ENCODE measurements at places on chromosomes 12 and 14.

- DNase-seq: no peak
Measured at GRCh38 chr14:102924632-102925588, 2.4 kb downstream of the AMN start.

DNA sequence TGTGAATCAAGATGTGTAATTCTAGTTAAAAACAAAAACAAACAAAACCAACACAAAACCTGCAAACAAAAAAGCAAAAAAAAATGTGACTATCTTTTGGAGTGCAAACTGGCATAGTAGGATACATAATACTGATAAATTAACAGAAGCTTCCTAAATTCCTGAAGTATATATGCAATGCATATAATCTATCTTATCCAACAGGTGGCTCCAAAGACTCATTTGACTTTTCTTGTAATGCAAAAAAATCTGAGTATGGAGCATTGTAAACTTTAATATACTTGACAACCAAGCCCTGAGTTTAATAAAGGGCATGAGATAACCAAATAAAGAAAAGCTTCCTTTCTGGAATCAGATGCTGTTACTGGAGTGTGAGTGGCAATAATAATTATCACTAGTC lies 1003.6 kb downstream of the FSCB start:
- no peak for DNase-seq

DNA sequence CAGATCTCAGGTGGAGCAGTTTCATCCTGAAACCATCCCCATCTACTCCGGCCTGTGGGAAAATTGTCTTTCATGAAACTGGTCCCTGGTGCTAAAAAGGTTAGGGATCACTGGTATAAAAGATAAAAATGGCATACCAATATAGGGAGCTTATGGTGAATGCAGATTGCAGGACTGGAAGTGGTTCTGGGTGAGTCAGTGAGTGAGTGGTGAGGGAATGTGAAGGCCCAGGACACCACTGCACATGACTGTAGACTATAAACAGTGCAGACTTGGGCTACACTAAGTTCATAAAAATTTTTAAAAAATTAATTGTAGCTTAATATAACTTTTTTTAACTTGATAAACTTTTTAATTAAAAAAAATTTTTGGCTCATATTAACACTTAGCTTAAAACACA lies 67.0 kb upstream of the RD3L start:
- DNase-seq: no peak

- DNase-seq: no peak
Measured at GRCh38 chr12:53937099-53937498, 1.5 kb upstream of the HOXC13 start.

GRCh38 chr12:243381-243780 lies 19.3 kb downstream of the SLC6A13 start:
- no peak for DNase-seq

DNA sequence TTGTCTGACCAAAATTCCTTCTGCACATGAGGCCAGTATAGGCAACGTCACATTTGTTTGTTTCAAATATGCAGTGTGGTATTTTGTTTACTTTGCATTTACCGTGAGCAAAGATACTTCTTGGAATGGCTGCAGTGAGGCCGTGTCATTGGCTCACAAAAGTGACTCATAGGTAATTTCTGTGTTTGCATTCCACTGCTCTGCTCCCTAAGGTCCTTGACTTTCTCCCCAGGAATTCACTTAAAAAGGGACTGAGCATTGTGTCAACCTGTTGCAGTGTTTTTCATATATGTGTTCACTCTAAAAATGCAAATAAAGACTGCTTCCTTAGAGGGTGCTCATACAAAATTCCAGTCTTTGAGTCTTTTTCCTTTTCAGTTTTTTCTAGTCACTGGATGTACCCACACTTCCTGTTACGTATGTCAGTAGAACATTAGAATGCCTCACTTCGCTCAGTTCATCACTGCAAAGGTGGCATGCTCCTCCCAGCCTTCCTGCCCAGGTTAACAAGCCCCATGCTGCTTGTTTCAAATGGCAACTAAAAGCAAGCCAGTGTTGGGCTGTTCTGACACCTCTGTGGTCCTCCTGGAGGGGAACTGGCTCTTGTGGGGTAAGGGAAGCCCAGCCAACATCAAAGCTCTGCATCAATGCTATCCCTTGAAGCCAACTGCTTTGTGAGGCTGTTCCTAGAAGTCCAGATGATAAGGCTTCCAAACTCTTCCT lies 9.1 kb downstream of the C12orf76 start:
- no peak for DNase-seq

- DNase-seq: no peak
Measured at GRCh38 chr12:12086973-12087692, 16.4 kb downstream of the BCL2L14 start.

- DNase-seq: no peak
Measured at GRCh38 chr12:89047856-89048418, 304.4 kb downstream of the DUSP6 start.

DNA sequence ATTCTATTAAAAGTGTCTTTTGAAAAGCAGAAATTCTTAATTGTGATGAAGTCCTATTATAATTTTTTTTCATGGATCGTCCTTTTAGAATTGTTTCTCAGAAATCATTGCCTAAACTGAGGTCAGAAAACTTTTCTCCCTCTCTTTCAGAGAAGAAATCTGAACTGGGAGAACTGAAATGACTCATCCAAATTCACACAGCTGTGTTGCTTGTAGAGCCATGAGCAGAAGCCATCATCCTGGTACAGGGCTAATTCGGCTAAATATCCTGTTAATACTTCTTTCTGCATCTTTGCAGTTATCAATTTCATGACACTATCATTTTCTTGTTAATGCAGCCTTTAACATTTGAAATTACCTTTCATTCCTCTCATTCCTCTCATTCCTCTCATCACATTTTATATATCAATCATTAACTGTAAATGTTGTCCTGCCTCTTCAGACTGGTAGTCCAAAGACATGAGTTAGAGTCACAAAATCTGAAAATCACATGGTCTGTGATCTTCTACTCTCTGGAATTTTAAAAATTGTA lies 15.5 kb downstream of the SLC15A5 start:
- no peak for DNase-seq

GRCh38 chr12:51480978-51481377 lies 56.3 kb downstream of the SLC4A8 start:
- no peak for DNase-seq

GRCh38 chr12:108519558-108519957 lies 4.5 kb downstream of the FICD start:
- no peak for DNase-seq

GRCh38 chr12:122545855-122546254 lies 18.8 kb downstream of the KNTC1 start:
- no peak for DNase-seq

- DNase-seq: no peak
Measured at GRCh38 chr12:29510591-29511185, 13.2 kb upstream of the OVCH1 start.

- no peak for DNase-seq
Measured at GRCh38 chr12:6871052-6871957, 1.8 kb downstream of the SPSB2 start.

GRCh38 chr14:91138511-91139359 lies 24.9 kb downstream of the DGLUCY start:
- no peak for DNase-seq

- no peak for DNase-seq
Measured at GRCh38 chr14:61444215-61444768, 122.9 kb downstream of the PRKCH start.

- DNase-seq: no peak
Measured at GRCh38 chr14:99475179-99475578, 5.5 kb downstream of the SETD3 start.

DNA sequence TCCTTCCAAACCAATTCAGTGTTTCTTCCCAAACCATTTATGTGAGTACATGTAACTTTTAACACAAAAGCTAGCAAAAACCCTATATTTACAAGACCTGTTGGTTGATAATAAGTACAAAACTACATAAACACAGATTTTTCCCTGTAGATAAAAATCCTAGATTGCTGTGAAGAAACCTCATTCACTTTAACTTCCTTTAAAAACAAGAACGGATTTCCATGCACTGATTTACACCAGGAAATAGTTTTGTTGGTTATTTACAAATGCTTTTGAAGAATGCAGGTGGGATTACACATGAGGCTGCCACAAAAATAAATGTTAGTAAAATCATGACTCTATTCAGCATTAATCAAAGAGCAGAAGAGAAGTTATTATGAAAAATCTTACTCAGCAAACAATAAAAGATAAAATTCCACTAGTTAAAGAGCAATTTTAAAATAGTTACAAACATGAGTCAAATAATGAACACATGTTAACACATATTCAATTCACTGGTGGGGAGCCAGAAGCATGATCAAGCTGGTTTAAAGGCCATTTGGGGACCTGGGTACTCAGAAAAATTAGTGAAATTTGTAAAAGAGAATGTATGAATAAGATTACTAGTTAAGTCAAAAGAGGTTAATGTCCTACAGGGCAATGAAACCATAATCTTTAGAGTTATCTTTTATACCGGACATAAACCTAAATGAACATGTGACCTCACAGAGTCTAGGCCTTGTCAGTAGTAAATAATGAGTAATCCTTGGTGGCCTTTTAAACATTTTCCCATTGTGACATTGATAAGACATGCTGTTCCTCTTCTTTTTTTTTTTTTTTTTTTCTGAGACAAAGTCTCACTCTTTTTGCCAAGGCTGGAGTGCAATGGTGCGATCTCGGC lies 79.9 kb downstream of the PHLDA1 start:
- no peak for DNase-seq

DNA sequence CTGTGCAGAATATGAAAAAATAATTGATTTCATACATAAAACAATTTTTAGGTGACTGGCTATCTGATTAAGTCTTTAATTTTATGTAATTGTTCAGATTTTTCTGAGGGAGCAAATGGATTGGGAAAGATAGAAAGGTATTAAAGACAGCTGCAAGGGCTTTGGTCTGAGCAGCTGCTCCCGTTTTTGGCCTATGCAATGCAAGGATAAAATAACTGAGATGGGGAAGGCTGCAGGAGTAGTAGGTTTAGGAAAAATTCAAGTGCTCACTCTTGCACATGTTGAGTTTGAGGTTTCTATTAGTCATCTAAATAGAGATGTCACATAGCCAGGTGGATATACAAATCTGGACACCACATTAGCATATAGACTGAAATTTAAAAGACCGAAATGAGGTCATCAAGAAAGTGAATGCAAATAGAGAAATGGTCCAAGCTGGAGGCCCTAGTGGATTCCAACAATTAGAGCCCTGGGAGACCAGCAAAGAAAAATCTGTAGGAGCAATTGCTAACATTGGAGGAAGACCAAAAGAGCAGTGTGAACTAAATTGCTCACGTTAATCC lies 144.0 kb downstream of the PPFIA2 start:
- no peak for DNase-seq

- no peak for DNase-seq
Measured at GRCh38 chr12:104485651-104486362, 29.1 kb downstream of the CHST11 start.

DNA sequence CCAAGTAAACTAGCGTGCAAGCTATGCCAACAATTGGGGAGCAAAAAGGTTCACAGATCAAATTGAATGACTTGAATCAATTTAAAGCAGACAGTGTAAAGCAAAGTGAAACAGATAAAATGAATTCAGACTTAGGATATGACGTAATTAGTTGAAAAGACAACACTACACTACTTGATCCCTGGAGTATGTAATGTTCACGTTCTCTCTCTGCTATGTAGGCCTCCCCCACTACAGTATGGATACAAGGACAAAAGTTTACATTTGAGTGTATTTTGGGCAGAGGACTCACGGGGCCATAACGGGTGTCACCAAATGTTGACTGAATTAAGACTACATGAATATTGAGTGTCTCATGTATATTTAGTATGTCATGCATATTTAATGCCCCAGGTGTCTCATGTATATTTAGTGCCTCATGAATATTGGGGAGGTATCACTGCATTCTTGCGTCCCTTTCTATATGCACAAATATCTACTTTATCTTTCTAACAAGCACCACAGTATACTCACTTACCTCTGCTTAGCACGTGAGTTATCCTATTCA lies 44.5 kb downstream of the RERGL start:
- DNase-seq: no peak

GRCh38 chr14:87387806-87388205 lies 605.2 kb downstream of the GALC start:
- no peak for DNase-seq

- DNase-seq: no peak
Measured at GRCh38 chr12:69880571-69880970, 55.5 kb downstream of the MYRFL start.

DNA sequence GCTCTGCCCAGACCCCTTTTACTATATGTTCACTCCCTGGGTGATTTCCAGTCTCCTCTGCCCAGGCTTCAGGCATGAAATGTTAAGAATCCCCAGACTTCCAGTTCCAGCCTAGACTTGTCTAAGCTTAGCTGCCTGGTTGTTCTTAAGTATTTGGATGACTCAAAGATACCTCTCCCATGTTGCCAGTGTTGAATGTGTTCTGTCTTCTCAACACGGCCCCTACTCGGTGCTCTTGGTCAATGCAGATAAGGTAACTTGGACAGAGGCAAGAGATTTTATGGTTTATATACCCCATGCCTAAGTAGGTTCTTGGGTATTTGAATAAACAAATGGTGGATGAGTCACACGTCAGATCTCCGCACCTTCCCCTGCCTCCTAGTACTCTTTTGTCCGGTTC lies 13.6 kb downstream of the PIWIL1 start:
- no peak for DNase-seq

- no peak for DNase-seq
Measured at GRCh38 chr12:10175846-10176636, 2.8 kb upstream of the TMEM52B start.

- DNase-seq: no peak
Measured at GRCh38 chr12:97982684-97983083, 520.1 kb downstream of the RMST start.

DNA sequence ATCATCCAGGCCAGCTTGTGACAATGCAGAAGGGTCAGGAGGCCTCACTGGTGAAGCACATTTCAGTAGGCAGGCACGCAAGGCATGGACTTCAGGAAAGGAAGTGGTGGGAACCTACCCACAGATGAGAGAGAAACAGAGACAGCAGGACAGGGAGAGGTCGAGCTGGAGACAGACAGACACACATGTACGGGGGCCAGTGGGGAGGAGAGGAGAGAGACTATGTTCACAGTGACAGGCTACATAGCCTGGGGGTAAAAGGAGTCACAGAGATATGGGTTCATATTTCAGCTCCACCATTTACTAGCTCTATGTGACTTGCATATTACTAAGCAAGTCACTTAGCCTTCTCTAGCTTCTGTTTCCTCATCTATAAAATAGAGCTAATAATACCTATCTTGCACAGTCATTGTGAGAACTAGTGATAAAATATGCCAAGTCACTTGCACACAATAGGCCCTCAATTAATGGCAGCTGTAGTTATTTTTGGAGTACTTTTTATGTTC lies 91.1 kb upstream of the FUT8 start:
- no peak for DNase-seq

GRCh38 chr14:106141242-106142220 lies 615.1 kb downstream of the TMEM121 start:
- DNase-seq: no peak

GRCh38 chr12:27843714-27844245 lies 63.7 kb upstream of the MANSC4 start:
- DNase-seq: no peak

DNA sequence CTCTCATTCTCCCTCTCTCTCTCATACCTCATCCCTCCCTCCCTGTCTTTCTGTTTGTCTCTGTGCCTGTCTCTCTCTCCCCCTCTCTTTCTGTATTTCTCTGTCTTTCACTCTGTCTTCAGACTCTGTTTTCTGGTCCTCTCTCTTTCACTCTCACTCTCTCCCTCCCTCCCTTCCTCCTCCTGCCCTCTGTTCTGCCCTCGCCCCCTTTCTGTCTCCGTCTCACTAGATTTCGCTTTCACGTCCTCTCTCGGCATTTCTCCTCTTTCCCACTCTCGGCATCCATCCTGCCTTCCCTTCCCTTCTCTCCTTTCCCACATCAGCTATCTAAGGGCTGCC lies 183.0 kb downstream of the PHETA1 start:
- no peak for DNase-seq
